Activated CD4-positive, alpha-beta memory T cell treated with anti-CD3 and anti-CD28 coated beads, Interleukin-2, amount 10 ng/mL, durations not matched to agents 7 days and 5 days (primary cell): ENCODE measurements at places on chromosomes 5 and 9.

DNA sequence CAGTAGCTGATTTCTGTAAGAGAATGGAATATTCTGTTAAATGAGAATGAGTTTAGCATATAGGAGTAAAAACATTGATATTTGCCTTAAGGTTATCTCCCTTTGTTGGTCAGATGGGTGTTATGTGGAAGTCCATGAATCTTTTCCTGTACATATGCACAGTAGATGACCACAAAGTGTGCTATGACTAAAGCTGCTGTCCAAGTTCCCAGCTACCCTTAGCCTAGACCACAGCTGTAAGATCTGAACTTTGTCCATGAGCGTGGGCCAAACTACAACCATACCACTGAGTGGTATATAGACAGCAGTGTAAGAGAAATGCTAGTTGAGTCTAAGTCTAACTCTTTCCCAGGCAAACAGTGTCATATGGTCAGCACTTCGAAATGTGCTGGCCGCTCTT lies 48.8 kb downstream of the CD180 start:
- H3K4me1 ChIP-seq = no peaks in the 10 kb centered on the region
- DNase-seq = no peak
- H3K4me3 ChIP-seq = no peak overlapping the region
- no peak overlapping the region for H3K27ac ChIP-seq
- peaks cover 50% of the 10 kb centered on the region for H3K36me3 ChIP-seq

DNA sequence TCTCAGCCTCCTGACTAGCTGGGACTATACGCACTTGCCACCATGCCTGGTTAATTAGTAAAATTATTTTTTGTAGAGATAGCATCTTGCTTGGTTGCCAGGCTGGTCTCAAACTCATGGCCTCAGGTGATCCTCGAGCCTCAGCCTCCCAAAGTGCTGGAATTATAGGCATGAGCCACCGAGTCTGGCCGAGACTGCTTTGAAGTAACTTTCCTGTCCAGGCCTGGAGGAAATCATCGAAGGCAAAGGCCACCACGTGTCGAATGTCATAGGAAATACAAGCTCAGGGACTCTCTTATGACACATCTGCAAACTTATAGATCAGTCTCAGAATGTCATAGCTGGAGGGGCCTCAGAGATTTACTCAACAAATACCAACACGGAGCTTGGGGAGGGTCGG lies 25.1 kb downstream of the RAPGEF1 start:
- no peaks in the 10 kb centered on the region for H3K27me3 ChIP-seq
- H3K4me3 ChIP-seq = no peak overlapping the region
- H3K27ac ChIP-seq = no peak overlapping the region
- peaks cover 56% of the 10 kb centered on the region for H3K36me3 ChIP-seq

DNA sequence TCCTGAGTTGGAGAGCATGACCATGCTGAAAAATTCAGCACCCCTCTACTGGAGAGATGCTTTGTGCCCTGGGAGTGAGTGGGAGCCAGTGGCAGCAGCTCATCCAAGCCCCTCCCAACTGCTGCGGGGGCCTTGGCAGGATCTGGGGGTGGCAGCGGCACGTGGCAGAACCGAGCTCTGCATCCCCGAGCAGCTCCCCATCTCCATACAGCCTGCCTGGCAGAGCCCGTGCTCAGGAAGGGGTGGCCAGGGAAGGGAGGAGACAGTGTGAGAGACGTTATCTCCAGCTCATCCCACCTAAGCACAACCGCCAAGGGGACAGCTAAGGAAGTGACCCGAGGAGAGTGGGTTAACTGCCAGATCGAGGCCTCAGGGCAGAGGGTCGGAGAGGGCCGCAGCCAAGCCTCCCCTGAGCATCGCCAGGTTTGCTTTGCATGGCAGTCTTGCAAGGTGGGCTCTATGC lies 17.2 kb upstream of the DPM2 start:
- DNase-seq = no peak
- no peaks in the 10 kb centered on the region for H3K27me3 ChIP-seq
- peaks cover 38% of the 10 kb centered on the region for H3K36me3 ChIP-seq
- peaks cover 72% of the 10 kb centered on the region for H3K4me1 ChIP-seq
- no peak overlapping the region for H3K4me3 ChIP-seq

- peaks cover 7% of the 10 kb centered on the region for H3K36me3 ChIP-seq
- no peak overlapping the region for H3K27ac ChIP-seq
- H3K27me3 ChIP-seq = no peaks in the 10 kb centered on the region
- DNase-seq = no peak
- no peak overlapping the region for H3K4me3 ChIP-seq
These were observed 79.0 kb upstream of the RNF38 start for GRCh38 chr9:36479101-36479500.

DNA sequence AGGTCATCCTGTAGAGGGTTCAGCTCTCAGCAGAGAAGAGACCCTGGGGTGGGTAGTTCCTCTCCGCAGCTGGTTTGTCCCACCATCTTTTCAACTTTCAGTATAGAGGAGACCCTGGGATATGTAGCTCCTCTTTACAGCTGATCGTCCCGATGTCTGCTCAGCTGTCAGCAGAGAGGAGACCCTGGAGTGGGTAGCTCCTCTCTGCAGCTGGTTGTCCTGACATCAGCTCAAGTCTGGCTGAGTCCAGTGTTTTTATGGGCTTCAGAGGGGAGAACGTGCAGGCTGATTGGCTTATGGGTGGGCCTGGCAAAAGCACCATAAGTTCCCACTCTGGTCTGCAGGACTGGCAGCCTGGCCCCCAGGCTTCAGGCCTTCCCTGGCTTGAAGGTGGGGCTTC lies 80.8 kb downstream of the NLN start:
- H3K4me1 ChIP-seq = peaks cover 29% of the 10 kb centered on the region
- H3K4me3 ChIP-seq = no peak overlapping the region
- peaks cover 26% of the 10 kb centered on the region for H3K36me3 ChIP-seq
- DNase-seq = no peak

GRCh38 chr5:138461343-138462125 lies 3.7 kb upstream of the EGR1 start:
- H3K4me1 ChIP-seq = peaks cover 34% of the 10 kb centered on the region
- peaks cover 2% of the 10 kb centered on the region for H3K36me3 ChIP-seq
- peaks cover 6% of the 10 kb centered on the region for H3K27me3 ChIP-seq

DNA sequence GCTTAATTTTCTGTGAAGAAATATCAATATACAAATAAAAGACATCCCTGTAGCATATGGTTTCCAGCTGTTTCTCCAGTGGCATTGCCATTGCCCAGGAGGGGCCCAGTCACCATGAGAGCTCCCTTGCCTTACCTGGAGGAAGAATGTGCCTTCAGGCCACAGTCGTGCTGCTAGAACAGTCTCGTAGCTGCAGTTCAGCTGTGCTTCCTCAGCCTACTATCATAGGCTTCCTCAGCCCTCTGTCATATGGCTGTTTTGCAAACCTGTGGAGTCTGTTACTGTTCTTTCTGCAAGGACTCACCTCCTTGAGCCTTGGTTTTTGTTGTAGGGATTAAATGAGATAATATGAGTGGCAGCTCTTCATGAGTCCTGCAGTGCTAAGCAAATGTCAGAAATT lies 67.6 kb downstream of the RCL1 start:
- H3K27me3 ChIP-seq = no peaks in the 10 kb centered on the region
- DNase-seq = no peak
- H3K27ac ChIP-seq = no peak overlapping the region
- H3K36me3 ChIP-seq = peaks cover 50% of the 10 kb centered on the region
- H3K4me3 ChIP-seq = no peak overlapping the region
- H3K4me1 ChIP-seq = peaks cover 25% of the 10 kb centered on the region

DNA sequence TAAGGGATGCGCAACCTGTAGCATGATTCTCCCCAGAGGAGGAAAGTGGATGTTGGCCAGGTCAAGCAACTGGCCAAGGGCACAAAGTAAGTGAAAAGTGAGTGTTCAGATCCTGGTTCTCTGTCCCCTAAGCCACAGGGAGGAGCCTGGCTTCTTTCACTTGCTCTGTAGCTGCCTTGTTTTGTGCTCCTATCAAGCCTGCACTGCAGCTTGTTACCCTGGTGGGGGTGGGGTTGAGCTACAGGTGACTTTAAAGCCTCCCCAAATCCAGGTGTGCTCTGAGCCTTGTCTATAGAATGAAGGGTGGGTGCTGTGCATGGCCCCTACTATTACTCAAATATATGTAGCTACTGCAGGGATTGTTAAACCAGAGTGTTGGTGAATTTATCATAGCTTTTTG lies 32.9 kb downstream of the RALGPS1 start:
- peak; percentile 23 for DNase-seq
- no peak overlapping the region for H3K4me3 ChIP-seq
- no peak overlapping the region for H3K27ac ChIP-seq

DNA sequence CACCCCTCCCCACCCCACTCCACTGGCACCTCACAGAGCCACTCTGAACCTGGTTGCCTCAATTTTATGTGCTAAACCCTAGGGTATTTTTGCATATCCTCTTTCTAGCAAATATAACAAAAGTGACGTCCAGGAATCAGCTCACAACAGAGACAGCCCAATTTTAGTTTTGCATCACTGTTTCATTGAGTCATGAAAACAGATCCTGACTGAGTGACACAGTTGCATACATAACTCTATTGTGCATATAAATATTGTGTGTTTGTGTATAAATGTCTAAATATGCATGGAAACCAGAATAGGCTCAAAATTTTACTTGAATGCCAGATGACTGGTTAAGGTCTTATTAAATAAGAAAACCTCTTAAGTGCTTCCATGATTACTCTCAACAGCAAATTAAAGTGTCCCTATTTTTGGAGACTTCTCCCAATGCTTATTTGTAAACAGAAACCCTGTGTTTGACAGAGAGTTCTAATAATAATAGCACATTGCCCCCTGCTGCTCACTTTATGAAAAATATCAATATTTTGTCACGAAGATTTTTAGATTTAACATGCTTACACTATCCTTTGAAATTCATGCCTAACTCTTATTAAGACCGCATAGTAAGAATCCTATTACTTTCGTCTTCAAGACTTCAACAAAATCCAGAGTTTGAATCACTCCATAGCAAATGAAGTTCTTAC lies 75.5 kb upstream of the PRRC1 start:
- no peaks in the 10 kb centered on the region for H3K36me3 ChIP-seq
- DNase-seq = no peak
- peaks cover 5% of the 10 kb centered on the region for H3K27me3 ChIP-seq

DNA sequence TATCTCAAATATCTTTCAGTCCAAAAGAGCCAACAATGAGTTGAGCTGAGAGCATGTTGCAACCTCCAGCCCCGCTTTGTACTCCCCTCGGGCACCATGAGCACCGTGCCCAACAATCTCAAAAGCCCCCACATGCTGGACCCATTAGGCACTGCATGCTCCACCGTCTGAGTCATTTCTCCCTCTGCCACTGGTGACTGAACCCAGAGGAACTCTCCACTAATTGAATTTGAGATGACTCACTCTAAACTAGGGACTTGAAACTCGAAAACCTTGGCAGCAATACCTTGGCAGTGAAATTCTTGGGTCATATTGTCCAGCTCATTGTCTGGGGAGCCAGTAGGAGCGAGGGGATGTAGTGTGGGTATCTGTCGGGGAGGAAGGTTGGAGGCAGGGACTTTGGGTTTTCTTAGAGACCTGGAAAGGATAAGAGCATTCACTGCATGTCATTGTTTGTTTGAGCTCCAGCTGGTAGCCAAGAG lies 49.9 kb upstream of the SLIT3 start:
- H3K4me3 ChIP-seq = no peak overlapping the region
- H3K27me3 ChIP-seq = no peaks in the 10 kb centered on the region
- no peak for DNase-seq
- no peak overlapping the region for H3K27ac ChIP-seq

DNA sequence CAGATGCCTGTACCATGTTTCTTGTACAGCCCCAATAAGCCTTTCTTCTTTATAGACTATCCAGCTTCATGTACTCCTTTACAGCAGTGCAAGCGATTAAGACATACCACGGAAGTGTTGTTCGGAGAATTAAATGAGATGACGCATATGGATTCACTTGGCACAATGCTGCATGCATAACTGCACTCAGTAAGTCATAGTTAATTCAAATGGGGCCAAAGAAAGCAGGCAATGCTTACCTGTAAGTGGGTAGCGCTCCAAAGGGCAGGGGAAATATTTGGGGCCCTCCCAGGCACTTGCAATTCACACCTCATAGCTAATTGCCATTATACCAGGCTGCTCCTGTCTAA lies 7.7 kb upstream of the ADRA1B start:
- no peaks in the 10 kb centered on the region for H3K36me3 ChIP-seq
- DNase-seq = no peak
- H3K4me3 ChIP-seq = no peak overlapping the region
- peaks cover 29% of the 10 kb centered on the region for H3K27me3 ChIP-seq
- H3K27ac ChIP-seq = no peak overlapping the region

GRCh38 chr5:105684799-105685198 lies 1985.9 kb downstream of the EFNA5 start:
- H3K4me3 ChIP-seq = no peak overlapping the region
- no peak for DNase-seq
- H3K36me3 ChIP-seq = no peaks in the 10 kb centered on the region
- no peaks in the 10 kb centered on the region for H3K27me3 ChIP-seq

- H3K36me3 ChIP-seq = no peaks in the 10 kb centered on the region
- peak; percentile 49 for DNase-seq
- H3K4me3 ChIP-seq = no peak overlapping the region
- H3K27ac ChIP-seq = no peak overlapping the region
- no peaks in the 10 kb centered on the region for H3K27me3 ChIP-seq
These were observed 627.9 kb upstream of the RORB start for GRCh38 chr9:73869264-73869663.

- H3K4me3 ChIP-seq = no peak overlapping the region
- H3K27me3 ChIP-seq = no peaks in the 10 kb centered on the region
- no peak overlapping the region for H3K27ac ChIP-seq
- no peaks in the 10 kb centered on the region for H3K36me3 ChIP-seq
- no peaks in the 10 kb centered on the region for H3K4me1 ChIP-seq
These were observed 328.4 kb downstream of the ARHGEF28 start for GRCh38 chr5:73954381-73954780.

- H3K27me3 ChIP-seq = no peaks in the 10 kb centered on the region
- no peak for DNase-seq
- H3K36me3 ChIP-seq = no peaks in the 10 kb centered on the region
- H3K4me1 ChIP-seq = no peaks in the 10 kb centered on the region
These were observed 227.8 kb upstream of the CDH9 start for GRCh38 chr5:27266184-27266583.

DNA sequence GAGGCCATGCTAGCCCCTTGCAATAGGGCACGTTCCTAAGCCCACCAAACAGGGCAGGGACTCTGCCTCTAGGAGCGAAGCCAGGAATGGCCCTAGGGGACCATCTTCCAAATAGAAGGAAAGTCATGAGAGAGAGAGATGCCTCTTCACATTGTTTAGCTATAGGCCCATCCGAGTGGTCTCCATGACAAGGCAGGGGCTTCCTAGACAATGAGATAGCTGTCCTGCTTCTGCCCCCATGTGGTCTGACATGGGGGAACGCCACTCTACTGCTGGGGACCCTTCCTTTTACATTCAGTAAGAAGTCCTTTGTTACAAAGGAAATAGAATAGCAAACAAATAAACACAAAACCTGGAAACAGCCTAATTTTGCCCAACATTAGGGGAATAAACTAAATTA lies 17.9 kb upstream of the KIF4B start:
- peaks cover 11% of the 10 kb centered on the region for H3K27me3 ChIP-seq
- H3K27ac ChIP-seq = no peak overlapping the region
- peaks cover 4% of the 10 kb centered on the region for H3K4me1 ChIP-seq
- no peaks in the 10 kb centered on the region for H3K36me3 ChIP-seq
- no peak overlapping the region for H3K4me3 ChIP-seq
- DNase-seq = no peak
